Esophagus muscularis mucosa (tissue), 4 donors: ENCODE measurements at places on chromosomes 12 and 14. TPM values are rescaled to one million over a fixed set of nuclear protein-coding genes. Genes with fewer than 3 reads are reported as not detected.

DNA sequence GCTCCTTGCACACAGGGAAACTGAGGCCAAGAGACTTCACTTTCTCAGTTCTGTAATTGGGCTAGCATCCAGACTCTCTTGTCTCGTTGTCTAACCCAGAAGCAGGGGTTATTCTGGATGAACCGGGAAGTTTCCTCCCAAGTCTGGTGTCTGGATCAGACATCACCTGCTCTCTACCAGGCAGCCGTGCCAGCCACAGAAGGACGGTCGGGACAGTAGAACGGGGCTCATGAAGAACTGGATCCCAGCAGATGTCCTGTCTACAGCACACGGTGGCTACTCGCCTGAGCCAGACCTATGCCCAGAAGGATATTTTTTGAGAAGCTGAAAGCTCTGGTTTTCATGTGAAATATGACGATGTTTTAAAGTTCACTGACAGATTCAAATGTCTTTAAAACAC, 19.1 kb upstream of the FZD10 start:
- no peak overlapping the region for H3K27ac ChIP-seq
- no peaks in the 10 kb centered on the region for H3K4me1 ChIP-seq
- DNase-seq, result no peak
- no peaks in the 10 kb centered on the region for H3K36me3 ChIP-seq
- no peaks in the 10 kb centered on the region for H3K27me3 ChIP-seq

GRCh38 chr12:53231921-53232645, at the start of gene RARG:
Gene RARG, minus strand, starts transcription at chr12:53232209. Its CDS starts 4,664 bp downstream, at chr12:53227545.
- H3K36me3 ChIP-seq, result peaks cover 17% of the 10 kb centered on the region
- no peak for DNase-seq
- H3K4me1 ChIP-seq, result peaks cover 63% of the 10 kb centered on the region
- H3K27me3 ChIP-seq, result no peaks in the 10 kb centered on the region
- peak within 1 kb of the TSS; percentile 91 for H3K27ac ChIP-seq
- peak within 1 kb of the TSS; percentile 78 for H3K4me3 ChIP-seq

DNA sequence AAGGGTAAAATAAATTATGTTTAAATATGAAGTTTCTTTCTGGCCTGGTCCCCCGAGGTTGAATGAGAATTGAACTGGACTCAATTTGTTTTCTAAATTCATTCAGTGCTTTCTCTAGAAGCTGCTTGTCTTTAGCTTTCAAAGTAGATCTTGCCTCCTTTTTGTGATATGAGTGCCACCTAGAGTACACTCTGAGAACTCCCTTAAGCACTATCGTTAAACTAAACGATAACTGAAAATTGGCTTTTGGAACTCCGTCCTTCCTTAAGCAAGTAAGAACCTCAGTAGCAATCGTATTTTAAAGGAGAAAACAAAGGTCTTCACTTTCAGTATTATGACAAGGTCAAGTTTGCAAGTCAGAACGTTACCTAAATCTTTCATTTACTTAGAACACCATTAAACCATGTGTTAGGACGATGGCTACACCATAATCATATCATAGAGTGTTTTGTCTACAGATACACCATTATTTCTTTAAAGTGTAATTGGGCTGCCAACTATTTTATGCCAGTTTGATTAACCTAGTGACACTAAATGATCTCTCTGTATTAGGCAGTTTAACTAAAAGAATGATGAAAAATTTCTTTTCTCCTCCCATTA, 364.8 kb downstream of the SNAPC1 start:
- H3K4me3 ChIP-seq, result no peak overlapping the region
- no peaks in the 10 kb centered on the region for H3K36me3 ChIP-seq
- no peak overlapping the region for H3K27ac ChIP-seq

DNA sequence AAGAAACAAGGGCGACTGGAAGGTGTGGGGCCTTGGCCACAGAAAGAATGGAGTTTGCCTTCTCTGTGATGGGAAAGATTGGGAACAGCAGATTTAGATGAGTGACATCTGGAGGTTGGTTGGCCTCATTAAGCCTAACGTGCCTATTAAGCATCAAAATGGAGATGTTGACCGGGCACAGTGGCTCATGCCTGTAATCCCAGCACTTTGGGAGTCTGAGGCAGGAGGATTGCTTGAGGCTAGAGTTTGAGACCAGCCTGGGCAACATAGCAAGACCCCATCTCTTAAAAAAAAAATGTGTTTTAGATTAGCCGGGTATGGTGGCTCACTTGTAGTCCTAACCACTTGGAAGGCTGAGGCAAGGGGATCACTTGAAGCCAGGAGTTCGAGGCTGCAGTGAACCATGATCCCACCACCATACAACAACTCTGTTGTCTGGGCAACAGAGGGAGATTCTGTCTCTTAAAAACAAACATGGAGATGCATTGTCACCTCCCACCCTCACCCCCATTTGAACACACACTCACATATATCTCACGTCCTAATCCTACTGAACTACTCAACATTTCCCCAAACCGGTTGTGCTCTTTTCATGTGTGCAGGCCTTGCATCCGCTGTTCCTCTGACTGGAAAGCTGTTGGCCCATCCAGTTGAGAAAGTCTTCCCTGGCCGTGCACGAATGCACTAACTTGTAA, 172.1 kb downstream of the ETV6 start:
- DNase-seq, result no peak
- no peaks in the 10 kb centered on the region for H3K27me3 ChIP-seq
- peaks cover 63% of the 10 kb centered on the region for H3K4me1 ChIP-seq

- H3K36me3 ChIP-seq, result no peaks in the 10 kb centered on the region
- H3K4me3 ChIP-seq, result no peak overlapping the region
- H3K27me3 ChIP-seq, result peaks cover 66% of the 10 kb centered on the region
- H3K27ac ChIP-seq, result no peak overlapping the region
Observed at GRCh38 chr12:53766881-53767280, 15.1 kb upstream of the CISTR start.

DNA sequence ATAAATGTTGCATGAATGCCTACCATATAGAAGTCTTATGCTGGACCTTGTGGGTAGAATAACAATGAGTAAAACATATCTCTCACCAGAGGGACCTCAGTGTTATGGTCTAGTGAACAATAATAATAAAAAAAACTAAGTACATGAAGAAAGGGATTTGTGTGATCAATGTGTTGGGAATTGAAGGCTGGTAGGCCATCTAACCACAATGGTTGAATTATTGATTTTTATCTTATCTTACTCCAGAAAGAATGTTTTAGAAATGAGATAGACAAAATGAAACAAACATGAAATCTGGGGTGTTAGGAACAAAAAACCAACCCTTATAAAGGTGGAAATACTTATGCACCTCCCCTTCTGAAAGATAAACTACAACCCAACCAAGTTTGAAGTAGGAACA, 243.9 kb upstream of the LRIG3 start:
- H3K27me3 ChIP-seq, result no peaks in the 10 kb centered on the region
- H3K27ac ChIP-seq, result no peak overlapping the region
- no peak overlapping the region for H3K4me3 ChIP-seq

DNA sequence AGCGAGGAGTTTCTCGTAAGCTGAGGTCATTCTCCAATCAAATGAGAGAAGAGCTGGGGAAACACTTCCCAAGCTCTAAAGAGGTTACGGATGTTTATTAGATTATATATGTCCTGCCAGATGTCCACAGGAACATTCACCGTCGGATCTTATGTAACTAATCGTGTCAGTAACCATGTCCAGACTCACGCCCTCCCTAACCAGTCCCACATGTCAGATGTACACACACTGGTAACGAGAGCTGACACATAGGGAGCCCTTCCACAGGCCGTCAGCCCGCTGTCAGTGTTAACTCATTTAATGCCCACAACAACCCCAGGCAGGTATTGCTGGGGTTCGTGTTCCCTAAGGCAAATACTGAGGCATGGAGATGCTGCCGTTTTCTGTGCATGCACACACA, 223.7 kb upstream of the RTL1 start:
- peak; percentile 66 for DNase-seq
- no peaks in the 10 kb centered on the region for H3K4me1 ChIP-seq
- no peaks in the 10 kb centered on the region for H3K27me3 ChIP-seq
- no peak overlapping the region for H3K4me3 ChIP-seq
- H3K27ac ChIP-seq, result no peak overlapping the region

- no peaks in the 10 kb centered on the region for H3K4me1 ChIP-seq
- no peak overlapping the region for H3K27ac ChIP-seq
- no peak overlapping the region for H3K4me3 ChIP-seq
- peaks cover 42% of the 10 kb centered on the region for H3K36me3 ChIP-seq
Observed at GRCh38 chr12:109932878-109933503, 32.9 kb downstream of the TCHP start.

Gene RBM25
- 36.6 TPM for total RNA-seq

Gene AHNAK2
- total RNA-seq, result 213 TPM
